Type B pancreatic cell (in vitro differentiated cells): ENCODE measurements at places on chromosomes 3 and 15. TPM values are rescaled to one million over a fixed set of nuclear protein-coding genes. Genes with fewer than 3 reads are reported as not detected.
A peak's percentile ranks its signal among the peaks of the same experiment; 100 is the strongest.

The ABI3BP gene
- 5.0 and 7.3 TPM in 2 replicates for total RNA-seq

The WDR53 gene
- 16.9 and 17.1 TPM in 2 replicates for total RNA-seq

The FGF7 gene
- 3.0 and 7.8 TPM in 2 replicates for total RNA-seq

The STRIT1 gene
- total RNA-seq, result 0.33 TPM in 1 of 2 replicates, not detected in the other

The P2RY14 gene
- total RNA-seq, result 0.14 and 0.60 TPM in 2 replicates

The LRRC34 gene
- total RNA-seq, result 2.7 and 4.0 TPM in 2 replicates

GRCh38 chr15:58388211-58388610 lies 43.6 kb upstream of the LIPC start:
- no peaks in the 10 kb centered on the region for H3K36me3 ChIP-seq
- DNase-seq, result no peak
- H3K4me1 ChIP-seq, result peaks cover 28% of the 10 kb centered on the region
- no peak overlapping the region for H3K27ac ChIP-seq
- no peak overlapping the region for H3K4me3 ChIP-seq
- H3K27me3 ChIP-seq, result no peaks in the 10 kb centered on the region

GRCh38 chr3:73404435-73404834 lies 220.3 kb downstream of the PDZRN3 start:
- H3K27ac ChIP-seq, result no peak overlapping the region
- no peak overlapping the region for H3K4me3 ChIP-seq
- no peak for DNase-seq
- H3K27me3 ChIP-seq, result peaks cover 29% of the 10 kb centered on the region
- peaks cover 51% of the 10 kb centered on the region for H3K4me1 ChIP-seq

DNA sequence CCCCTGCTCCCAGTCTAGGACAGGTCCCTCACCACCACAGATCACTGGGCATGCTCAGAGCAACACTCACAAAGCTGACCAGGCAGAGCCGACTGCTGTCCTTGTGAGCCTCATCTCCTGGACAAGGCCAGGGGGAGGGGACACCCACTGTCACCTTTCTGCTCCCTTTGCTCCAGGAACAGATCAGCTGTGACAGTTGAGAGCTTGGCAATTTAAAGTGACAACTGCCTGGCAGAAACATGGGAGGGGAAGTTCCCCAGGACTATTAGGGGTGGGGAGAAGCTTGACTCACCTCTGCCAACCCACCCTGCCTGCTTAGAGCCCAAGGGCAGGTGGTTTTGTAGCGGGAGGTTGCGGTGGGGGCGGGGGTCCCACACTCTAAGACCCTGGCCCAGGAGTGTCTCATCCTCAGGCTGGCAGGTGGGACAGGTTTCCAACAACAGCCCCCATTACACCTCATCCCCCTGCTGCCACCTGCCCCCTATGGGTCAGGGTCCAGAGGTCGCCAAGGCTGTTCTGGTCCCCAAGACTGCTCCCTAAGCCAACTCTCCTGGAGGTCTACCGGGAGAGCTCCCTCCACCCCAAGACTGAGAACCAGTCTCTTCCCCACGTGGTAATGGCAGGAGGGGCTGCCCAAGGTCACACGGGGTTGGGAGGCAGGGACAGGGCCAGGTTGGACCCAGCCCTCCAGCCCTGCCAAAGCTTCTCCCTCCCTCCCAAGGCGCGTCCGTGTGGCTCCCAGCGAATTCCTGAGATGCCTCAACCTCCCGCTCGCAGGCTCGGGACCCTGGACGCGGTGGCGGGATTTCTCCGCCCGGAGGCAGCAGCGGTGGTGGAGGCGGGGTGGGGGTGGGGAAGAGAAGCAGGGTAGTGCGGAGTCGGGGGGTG lies 80.4 kb downstream of the IQSEC1 start:
- H3K36me3 ChIP-seq, result no peaks in the 10 kb centered on the region
- peaks cover 34% of the 10 kb centered on the region for H3K27me3 ChIP-seq
- H3K27ac ChIP-seq, result no peak overlapping the region
- no peak for DNase-seq

DNA sequence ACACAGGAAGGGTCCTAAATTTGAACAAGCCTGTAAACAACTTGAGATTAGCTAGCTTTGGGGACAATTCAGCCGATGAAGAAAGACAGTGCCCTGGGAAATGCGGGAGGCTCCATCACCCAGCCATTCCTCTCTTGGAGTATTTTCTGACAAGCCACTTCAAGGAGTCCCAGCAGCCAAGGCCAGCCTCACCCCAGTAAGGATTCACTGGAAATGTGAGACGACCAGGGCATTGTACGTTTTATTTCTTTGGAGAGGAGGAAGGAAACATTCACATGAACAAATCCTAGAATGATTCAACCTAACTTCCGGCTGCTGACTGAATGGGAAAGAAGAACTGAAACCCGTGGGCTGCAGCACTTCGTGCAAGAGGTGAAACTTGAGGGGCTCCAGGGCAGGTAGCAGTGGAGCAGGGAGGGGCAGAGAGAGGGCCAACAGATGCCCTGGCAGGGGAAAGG lies 116.4 kb upstream of the ARHGEF3 start:
- peaks cover 37% of the 10 kb centered on the region for H3K4me1 ChIP-seq
- H3K27me3 ChIP-seq, result no peaks in the 10 kb centered on the region
- no peak for DNase-seq
- peak overlapping the region; percentile 48 for H3K27ac ChIP-seq
- no peak overlapping the region for H3K4me3 ChIP-seq

- H3K4me3 ChIP-seq, result no peak overlapping the region
- no peak for DNase-seq
- H3K27ac ChIP-seq, result no peak overlapping the region
- H3K36me3 ChIP-seq, result no peaks in the 10 kb centered on the region
- H3K4me1 ChIP-seq, result peaks cover 46% of the 10 kb centered on the region
- no peaks in the 10 kb centered on the region for H3K27me3 ChIP-seq
These were observed 85.6 kb downstream of the CPN2 start for GRCh38 chr3:194265505-194265892.

GRCh38 chr15:58472821-58473581 lies 41.2 kb downstream of the LIPC start:
- H3K4me3 ChIP-seq, result peak overlapping the region; percentile 47
- peaks cover 4% of the 10 kb centered on the region for H3K36me3 ChIP-seq

DNA sequence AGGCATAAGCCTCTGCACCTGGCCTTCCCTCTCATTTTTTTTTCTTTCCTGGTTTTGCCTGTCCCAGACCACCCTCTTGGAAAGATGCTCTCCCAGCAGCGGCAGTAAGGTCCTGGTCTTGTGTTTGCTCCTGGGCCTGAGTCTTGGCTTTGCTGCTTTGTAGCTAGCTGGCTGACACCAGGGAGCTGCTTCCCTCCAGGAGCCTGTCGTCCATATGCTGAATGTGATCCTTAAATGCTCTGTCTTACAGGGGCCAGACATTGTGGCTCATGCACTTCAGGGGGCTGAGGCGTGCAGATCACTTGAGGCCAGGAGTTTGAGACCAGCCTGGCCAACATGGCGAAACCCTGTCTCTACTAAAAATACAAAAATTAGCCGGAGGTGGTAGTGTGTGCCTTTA lies 17.2 kb downstream of the FLNB start:
- H3K4me1 ChIP-seq, result peaks cover 57% of the 10 kb centered on the region
- H3K4me3 ChIP-seq, result no peak overlapping the region
- H3K27me3 ChIP-seq, result no peaks in the 10 kb centered on the region
- H3K36me3 ChIP-seq, result peaks cover 11% of the 10 kb centered on the region
